CD8-positive, alpha-beta memory T cell (primary cell): ENCODE measurements at places on chromosomes 13 and 19. TPM values are rescaled to one million over a fixed set of nuclear protein-coding genes. Genes with fewer than 3 reads are reported as not detected.

- H3K4me3 ChIP-seq: no peak overlapping the region
- H3K4me1 ChIP-seq: no peaks in the 10 kb centered on the region
- H3K27ac ChIP-seq: no peak overlapping the region
- DNase-seq: no peak
- H3K36me3 ChIP-seq: no peaks in the 10 kb centered on the region
These were observed 1074.3 kb upstream of the SLC10A2 start for GRCh38 chr13:104140552-104140951.

- H3K27ac ChIP-seq: peak overlapping the region; percentile 16
- H3K4me1 ChIP-seq: peaks cover 13% of the 10 kb centered on the region
- no peak for DNase-seq
These were observed 10.0 kb downstream of the CFD start for GRCh38 chr19:869245-870177.

- H3K27me3 ChIP-seq: no peaks in the 10 kb centered on the region
- H3K4me1 ChIP-seq: no peaks in the 10 kb centered on the region
- no peak overlapping the region for H3K4me3 ChIP-seq
These were observed 34.6 kb downstream of the CEBPG start for GRCh38 chr19:33408116-33408515.

DNA sequence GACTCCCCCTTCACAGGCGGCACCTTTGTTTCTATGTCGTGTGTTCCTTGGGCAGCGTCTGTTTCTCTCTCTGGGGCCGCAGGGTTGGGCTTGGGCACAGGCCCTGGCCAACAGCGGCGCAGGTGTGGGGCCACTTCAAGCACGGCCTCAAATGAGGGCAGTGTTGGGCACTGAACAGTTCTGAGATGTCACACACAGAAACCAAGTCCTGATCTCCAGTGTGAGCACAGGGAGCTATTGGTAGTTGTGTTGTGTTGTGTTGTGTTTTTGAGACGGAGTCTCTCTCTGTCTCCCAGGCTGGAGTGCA is 42.7 kb downstream of the GATAD2A start:
- no peaks in the 10 kb centered on the region for H3K27me3 ChIP-seq
- peak overlapping the region; percentile 48 for H3K27ac ChIP-seq
- H3K4me1 ChIP-seq: peaks cover 99% of the 10 kb centered on the region

GRCh38 chr13:29924482-29925350 is 74.3 kb upstream of the UBL3 start:
- H3K36me3 ChIP-seq: no peaks in the 10 kb centered on the region
- DNase-seq: no peak
- H3K4me1 ChIP-seq: peaks cover 5% of the 10 kb centered on the region
- no peaks in the 10 kb centered on the region for H3K27me3 ChIP-seq

GRCh38 chr19:16285769-16286498 is 38.7 kb upstream of the KLF2 start:
- peaks cover 27% of the 10 kb centered on the region for H3K4me1 ChIP-seq
- no peaks in the 10 kb centered on the region for H3K36me3 ChIP-seq
- no peaks in the 10 kb centered on the region for H3K27me3 ChIP-seq

DNA sequence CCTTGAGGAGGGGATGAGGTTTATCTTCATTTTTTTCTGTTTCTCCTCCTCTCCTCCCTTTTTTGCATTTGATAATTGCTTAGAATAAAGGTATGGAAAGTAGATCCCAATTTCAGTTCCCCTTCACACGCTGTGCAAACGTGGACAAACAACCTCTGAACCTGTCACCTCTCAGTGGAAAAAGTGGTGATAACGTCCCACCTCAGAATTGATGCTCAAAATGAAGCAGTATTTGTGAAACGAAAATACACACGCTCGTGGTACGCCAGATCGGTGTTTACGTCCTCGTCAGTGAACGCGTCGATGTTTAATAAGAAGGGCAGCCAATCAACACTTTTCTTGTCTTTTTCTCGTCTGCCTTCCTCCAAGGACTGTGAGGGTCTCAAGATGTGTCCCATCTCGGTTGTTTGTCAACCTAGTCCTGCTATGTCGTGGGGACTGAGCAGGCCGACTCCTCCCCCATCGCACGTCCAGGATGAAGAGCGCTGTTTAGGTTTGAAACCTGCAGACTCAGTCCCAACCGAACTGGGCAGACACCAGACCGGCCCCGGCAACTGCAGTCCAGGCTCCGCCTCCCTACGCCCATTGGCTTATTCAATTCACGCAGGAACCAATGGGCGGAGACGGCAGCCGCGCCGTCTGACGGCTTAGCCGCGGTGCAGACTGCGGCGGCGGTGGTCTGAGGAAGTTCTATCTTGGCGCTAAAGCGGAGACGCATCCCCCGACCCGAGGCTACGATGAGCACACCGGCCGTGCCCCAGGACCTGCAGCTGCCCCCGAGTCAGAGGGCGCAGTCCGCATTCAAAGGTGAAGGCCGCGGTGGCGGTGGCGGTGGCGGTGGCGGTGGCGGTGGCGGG is at the start of gene CKAP2:
TSS of gene CKAP2 (plus strand) at position 659 of the 857 bp plus-strand sequence. CDS start at position 738, 79 bp downstream.
- peak; percentile 89 for DNase-seq
- H3K36me3 ChIP-seq: no peaks in the 10 kb centered on the region
- no peaks in the 10 kb centered on the region for H3K27me3 ChIP-seq
- peaks cover 25% of the 10 kb centered on the region for H3K4me1 ChIP-seq
- peak within 1 kb of the TSS; percentile 89 for H3K4me3 ChIP-seq

GRCh38 chr19:15976836-15977689 is 28.3 kb downstream of the OR10H4 start:
- no peaks in the 10 kb centered on the region for H3K4me1 ChIP-seq
- no peak for DNase-seq
- H3K27ac ChIP-seq: no peak overlapping the region
- no peak overlapping the region for H3K4me3 ChIP-seq
- no peaks in the 10 kb centered on the region for H3K27me3 ChIP-seq
- no peaks in the 10 kb centered on the region for H3K36me3 ChIP-seq

GRCh38 chr19:19409205-19409604 is 3.7 kb downstream of the GATAD2A start:
- H3K27me3 ChIP-seq: no peaks in the 10 kb centered on the region
- H3K4me1 ChIP-seq: peaks cover 61% of the 10 kb centered on the region

DNA sequence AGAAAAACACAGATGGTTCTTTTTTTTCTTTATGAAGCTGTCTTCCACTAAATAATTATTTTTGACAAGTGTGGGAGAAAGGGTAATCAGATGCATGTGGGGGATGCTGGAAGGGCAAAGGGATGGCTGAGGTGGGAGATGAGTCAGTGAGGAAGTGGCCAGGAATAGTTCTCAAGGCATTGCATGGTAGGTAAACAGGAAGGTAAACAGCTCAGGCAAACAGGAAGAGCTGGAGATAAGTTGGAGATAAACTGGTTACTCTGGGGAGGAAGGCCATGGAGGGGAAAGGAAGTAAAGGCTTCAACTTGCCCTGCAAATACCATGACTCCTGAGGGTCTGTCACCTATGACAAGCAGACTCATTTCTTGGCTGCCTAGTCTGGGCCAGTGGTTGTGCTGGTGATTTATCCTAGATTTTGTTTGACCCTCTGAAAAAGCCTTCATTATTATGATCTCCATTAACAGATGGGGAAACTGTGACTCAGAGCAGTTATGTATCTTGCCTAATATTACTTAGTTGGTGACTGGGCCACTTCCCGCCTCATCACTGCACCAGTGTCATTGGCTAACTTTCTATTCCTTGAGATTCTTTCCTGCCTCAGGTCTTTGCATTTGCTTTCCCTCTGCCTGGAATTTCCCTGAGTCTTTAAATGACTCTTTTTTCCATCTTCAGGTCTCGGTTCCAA is 17.1 kb downstream of the ACTL9 start:
- no peak overlapping the region for H3K27ac ChIP-seq
- H3K36me3 ChIP-seq: no peaks in the 10 kb centered on the region
- H3K27me3 ChIP-seq: no peaks in the 10 kb centered on the region
- no peaks in the 10 kb centered on the region for H3K4me1 ChIP-seq
- no peak overlapping the region for H3K4me3 ChIP-seq

GRCh38 chr13:20045950-20046548 is 87.5 kb downstream of the ZMYM2 start:
- peaks cover 13% of the 10 kb centered on the region for H3K4me1 ChIP-seq
- H3K27ac ChIP-seq: no peak overlapping the region
- no peak for DNase-seq
- H3K27me3 ChIP-seq: no peaks in the 10 kb centered on the region
- peaks cover 15% of the 10 kb centered on the region for H3K36me3 ChIP-seq

DNA sequence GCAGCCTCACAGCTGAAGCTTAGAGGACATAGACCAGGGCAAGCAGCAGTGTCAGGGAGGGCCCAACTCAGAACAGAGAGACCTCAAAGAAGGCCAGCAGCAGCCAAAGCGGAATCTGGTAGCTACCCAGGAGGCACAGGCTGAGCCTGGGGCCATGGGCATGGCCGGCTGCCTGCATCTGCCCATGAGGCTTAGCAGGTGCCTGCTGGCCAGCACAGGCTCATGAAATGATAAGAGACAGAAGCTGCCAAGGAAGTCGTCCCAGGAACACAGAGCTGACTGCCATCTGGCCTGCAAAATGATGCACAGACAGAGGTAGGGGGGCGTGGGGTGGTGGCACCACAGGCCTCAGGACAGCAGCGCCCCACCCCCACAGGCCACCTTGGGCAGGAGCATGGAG is 29.2 kb downstream of the TUBA3C start:
- H3K4me1 ChIP-seq: no peaks in the 10 kb centered on the region
- H3K27me3 ChIP-seq: no peaks in the 10 kb centered on the region
- DNase-seq: no peak
- H3K27ac ChIP-seq: no peak overlapping the region
- no peak overlapping the region for H3K4me3 ChIP-seq

DNA sequence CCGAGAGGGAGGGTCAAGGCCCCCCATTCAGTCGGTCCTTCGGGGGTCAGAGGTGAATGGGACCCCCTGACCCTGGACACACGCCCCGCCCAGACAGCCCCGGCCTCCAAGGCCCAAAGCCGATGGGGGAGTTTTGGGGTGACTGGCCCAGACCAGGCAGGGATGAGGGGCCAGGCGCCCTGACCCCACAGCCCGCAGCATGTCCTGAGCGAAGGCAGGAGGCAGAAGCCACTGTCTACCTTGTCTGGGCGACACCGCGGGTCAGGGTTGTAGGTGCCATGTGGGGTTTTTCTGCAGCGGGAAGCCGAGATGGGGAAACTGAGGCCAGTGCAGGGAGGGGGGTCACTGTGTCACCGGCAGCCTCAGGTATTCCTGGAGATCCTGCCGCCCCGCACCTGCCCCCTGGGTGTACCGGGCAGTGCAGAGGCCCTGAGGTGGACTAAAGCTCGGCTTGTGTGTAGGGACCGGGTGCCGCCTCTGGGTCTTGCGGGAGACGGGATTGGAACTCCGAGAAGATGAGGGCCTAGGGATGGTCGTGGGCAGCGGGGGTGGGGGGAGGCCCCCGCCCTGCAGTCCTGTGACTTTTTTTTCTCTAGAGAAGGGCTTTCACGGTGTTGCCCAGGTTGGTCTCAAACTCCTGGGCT is 8.5 kb downstream of the ARID3A start:
- peaks cover 16% of the 10 kb centered on the region for H3K4me1 ChIP-seq
- DNase-seq: no peak
- no peak overlapping the region for H3K4me3 ChIP-seq
- no peaks in the 10 kb centered on the region for H3K27me3 ChIP-seq
- no peak overlapping the region for H3K27ac ChIP-seq

DNA sequence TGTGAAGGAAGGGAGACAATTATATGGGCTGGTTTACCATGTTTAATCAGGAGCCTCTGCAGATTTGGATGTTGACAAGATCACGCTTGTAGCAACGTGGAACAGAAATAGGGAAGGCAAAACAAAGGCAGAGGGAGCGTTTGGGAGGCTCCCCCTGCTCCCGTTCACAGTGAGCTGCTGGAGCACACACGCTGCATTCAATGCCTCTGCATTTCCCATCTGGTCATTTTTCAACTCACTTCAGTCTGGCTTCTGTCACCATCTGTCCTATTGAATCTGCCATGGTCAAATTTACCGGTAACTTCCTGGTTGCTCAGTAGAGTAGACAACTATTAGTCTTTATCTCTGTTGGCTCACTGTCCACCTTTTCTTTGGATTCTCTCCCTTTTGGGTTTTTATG is 91.0 kb downstream of the NHLRC3 start:
- H3K27ac ChIP-seq: no peak overlapping the region
- no peak for DNase-seq
- no peaks in the 10 kb centered on the region for H3K27me3 ChIP-seq
- H3K4me3 ChIP-seq: no peak overlapping the region
- H3K36me3 ChIP-seq: no peaks in the 10 kb centered on the region

GRCh38 chr13:96032717-96033116 is 20.5 kb downstream of the UGGT2 start:
- no peak overlapping the region for H3K27ac ChIP-seq
- H3K4me3 ChIP-seq: no peak overlapping the region
- no peaks in the 10 kb centered on the region for H3K36me3 ChIP-seq
- no peaks in the 10 kb centered on the region for H3K27me3 ChIP-seq
- H3K4me1 ChIP-seq: no peaks in the 10 kb centered on the region

DNA sequence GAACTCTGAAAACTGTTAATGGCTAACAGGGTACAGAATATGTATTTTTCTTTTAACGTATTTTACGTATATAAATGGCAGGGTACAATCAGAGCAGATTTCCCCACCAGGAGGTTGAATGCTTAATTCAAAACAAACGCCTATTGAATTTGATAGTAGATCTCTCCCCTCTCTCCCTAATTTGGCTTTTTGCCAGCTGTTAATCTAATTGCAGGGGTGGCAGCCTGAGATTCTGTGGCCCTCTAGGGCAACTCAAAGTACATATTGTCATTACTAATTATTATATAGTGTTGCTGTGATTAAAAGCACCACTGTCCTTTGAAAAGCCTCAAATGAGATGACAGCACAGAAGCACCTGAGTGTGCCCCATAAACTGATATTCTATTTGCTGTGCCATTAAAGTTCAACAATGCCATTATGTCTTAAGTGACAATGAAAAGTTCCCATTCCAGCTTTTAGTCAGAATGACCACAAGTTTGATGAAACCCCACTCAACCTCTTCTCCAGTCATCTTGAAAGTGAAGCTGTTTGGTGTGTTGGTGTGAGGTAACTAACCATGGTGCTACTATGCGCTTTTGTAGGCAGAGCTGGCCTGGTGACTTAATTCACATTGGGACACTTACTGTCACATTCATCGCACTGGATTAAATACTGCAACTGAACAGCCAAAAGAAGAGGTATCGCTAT is 351.4 kb downstream of the KCNRG start:
- H3K36me3 ChIP-seq: no peaks in the 10 kb centered on the region
- H3K4me1 ChIP-seq: peaks cover 32% of the 10 kb centered on the region

DNA sequence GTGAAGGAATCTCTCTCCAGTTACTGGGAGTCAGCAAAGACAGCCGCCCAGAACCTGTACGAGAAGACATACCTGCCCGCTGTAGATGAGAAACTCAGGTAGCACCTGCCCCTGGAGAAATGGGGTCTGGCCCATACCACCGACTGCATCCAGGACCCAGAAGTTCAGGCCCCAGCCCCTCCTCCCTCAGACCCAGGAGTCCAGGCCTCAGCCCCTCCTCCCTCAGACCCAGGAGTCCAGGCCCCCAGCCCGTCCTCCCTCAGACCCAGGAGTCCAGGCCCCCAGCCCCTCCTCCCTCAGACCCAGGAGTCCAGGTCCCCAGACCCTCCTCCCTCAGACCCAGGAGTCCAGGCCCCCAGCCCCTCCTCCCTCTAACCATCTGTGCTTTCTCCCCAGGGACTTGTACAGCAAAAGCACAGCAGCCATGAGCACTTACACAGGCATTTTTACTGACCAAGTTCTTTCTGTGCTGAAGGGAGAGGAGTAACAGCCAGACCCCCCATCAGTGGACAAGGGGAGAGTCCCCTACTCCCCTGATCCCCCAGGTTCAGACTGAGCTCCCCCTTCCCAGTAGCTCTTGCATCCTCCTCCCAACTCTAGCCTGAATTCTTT is 3.0 kb downstream of the APOC2 start:
- no peak overlapping the region for H3K4me3 ChIP-seq
- H3K27ac ChIP-seq: no peak overlapping the region
- H3K27me3 ChIP-seq: no peaks in the 10 kb centered on the region

ZNF441 gene
- 6.4 TPM for total RNA-seq

FPR3 gene
- 1.3 TPM for total RNA-seq

CEACAM5 gene
- not detected for total RNA-seq

BLOC1S3 gene
- total RNA-seq: 12.4 TPM

SRRM5 gene
- total RNA-seq: 0.58 TPM

ANGPTL8 gene
- not detected for total RNA-seq

SIGLEC9 gene
- total RNA-seq: 0.93 TPM
